Activated CD4-positive, CD25-positive, alpha-beta regulatory T cell treated with anti-CD3 and anti-CD28 coated beads, Interleukin-2, amount 50 U/mL, for 72 hours (primary cell): ENCODE measurements at places on chromosomes 11 and 22.

DNA sequence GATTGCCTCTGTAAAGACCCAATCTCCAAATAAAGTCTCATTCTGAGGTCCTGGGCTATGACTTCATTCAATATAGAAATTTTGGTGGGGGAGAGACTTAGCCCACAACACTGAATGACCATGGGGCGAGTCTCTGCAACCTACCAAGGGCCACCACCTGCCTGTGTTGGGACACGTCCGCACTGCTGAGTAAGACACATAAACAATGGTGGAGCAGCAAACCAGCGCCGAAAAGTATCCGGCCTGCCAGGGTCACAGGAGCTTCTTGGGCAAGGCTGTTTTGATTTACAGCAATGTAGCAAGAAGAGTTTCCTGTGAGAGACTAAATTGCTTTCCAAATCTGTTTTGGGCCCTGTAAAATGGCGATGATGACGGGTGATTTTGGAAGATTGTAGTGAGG lies 122.3 kb downstream of the SHANK2 start:
- DNase-seq, result no peak

- DNase-seq, result no peak
Observed at GRCh38 chr11:19493446-19494213, 219.0 kb upstream of the NAV2 start.

GRCh38 chr11:114438303-114438702 lies 964 bp upstream of the REXO2 start:
- DNase-seq, result no peak

- DNase-seq, result no peak
Observed at GRCh38 chr11:3230636-3231549, 1.3 kb downstream of the MRGPRE start.

DNA sequence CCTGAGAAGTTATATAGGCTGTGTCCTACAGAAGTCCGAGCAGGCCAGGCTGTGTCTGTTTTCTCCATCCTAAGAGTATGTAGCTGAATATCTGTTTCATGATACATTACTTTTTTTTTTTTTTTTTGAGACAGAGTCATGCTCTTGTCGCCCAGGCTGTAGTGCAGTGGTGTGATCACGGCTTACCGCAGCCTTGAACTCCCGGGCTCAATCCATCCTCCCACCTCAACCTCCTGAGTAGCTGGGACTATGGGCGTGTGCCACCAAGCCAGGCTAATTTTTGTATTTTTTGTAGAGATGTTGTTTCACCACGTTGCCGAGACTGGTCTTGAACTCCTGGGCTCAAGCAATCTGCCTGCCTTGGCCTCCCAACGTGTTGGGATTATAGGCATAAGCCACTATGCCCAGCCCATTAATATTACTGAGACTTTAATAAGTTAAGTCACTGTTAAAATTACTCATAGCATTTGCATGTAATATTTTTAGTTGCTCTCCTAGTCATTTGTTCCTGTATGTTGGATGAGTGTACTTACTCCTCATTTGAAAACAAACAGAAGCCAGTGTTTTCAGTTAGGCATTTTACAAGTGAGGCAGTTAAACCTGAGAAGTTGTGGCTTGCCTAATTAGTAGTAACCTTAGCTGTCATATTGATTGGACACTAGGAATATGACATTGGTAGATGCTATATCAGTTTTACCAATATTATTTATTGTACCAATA lies 26.1 kb downstream of the DRG1 start:
- DNase-seq, result no peak

- no peak for DNase-seq
Observed at GRCh38 chr11:78349114-78349513, 68.5 kb downstream of the GAB2 start.

- DNase-seq, result no peak
Observed at GRCh38 chr11:134675983-134676382, 263.9 kb upstream of the B3GAT1 start.

DNA sequence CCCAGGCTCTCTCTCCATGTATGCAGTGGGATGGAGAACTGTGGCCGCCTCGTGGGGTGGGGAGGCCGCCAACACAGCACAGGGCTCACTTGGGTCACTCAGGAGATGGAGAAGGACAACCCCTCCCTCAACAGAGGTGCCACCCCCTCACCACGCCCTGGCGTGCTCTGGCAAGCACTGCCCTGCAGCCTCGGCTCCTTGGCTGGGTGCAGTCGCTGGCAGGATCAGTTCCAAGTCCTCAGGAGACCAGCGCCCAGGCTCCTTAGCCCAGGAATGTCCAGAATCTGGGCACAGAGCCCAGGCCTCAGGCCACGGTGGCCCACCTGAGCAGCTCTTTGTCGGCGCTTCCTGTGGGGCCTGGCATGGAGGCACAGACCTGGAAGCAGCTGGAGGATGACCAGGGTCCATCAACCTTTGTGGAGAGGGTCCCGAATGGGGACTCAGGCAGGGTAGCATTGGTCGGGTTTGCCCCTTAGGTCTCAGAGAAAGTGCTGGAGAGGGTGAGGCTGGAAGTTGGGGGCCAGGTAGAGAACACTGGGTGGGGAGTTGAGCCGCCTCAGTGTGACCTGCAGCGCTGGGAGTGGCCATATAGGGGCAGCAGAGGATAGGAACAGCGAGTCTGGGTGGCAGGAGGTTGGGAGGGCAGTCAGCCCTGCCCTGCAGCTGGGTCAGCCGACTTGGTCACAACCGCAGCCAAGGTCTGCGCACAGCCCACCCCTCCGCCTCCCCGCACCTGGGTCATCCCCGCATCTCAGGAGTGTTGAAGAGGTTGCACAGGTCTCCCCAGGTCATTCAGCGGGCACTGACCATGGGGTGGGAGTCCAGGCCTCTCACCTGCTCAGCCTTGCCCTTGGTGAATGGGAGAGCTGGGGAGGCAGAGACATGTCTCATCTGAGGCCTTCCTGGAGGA lies 8.2 kb downstream of the SUSD2 start:
- DNase-seq, result peak; percentile 49

- DNase-seq, result no peak
Observed at GRCh38 chr11:92198268-92198667, 26.4 kb upstream of the FAT3 start.

DNA sequence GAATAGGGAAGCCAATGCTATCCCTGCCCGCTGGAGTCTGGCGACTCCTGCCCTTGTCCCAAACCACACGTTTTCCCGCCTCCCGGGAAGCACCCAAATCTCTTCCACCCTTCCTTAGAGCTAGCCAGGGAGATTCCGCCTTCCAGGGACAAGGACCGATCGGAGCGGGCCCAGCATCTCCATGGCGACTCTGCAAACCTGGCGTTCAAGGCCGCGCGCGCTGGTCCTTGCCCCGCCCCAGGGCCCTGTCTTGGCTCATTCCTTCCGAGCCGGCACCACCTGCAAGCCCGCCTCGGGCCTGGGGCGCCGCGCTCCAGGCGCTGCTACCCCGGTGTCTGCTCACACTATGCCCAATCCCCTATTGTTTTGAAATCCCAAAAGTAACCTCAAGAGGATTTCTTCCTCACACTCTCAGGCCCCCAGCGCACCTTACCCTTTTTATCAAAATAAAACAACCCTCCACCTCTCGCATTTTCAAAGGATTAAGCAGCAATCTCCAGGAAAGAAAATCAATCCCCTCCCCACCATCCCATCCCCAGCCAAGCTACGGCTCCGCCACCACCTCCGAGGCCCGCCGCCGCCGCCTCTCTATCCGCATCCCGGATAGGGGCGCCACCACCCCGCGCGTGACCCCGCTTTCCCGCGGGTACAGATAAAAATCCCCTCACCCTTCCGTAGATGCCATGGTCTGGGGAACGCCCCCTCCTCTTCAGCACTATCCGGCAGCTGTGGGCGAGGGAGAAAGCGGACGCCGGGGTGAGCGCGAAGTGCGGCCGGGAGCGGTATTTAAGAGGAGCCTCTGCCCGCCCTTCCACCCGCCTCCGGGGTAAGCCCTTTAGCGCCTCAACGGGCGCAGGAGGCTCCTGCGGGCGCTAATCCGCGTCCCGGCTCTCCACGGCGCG lies 825 bp downstream of the SLC1A2 start:
- DNase-seq, result no peak

- no peak for DNase-seq
Observed at GRCh38 chr11:60809691-60810090, 24.6 kb downstream of the MS4A10 start.

DNA sequence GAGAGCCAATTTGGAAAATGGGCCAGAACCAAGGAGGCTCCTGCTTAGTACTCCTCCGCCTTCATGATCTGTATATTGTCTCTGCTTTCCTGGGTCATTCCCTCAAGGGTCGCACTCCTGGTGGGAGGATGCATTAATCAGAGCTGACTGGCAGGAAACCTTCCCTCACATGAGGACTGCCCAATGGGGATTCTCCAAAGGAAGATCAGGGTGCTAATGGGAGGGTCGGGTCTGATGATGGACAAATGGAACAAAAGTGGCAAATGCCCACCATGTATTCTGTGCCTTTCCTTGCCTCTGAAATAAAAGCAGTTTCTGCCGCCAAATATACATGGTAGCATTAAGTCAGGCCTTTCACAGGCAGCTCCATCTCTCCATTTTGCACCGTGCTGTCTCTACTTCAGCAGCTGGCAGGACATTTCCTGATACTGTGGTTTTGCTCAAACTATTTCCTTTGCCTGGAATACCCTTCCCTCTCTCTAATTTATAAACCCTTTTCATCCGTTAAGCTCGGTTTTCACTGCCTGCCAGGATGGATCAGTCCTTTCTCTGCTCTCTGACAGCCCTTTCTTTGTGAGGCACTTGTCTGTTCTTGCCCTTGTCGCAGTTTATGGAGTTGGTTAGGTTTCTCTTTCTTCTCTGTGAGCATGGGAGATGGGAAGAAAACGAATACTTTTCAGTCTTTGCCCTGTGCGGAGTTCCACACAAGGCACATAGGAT lies 13.5 kb downstream of the SREBF2 start:
- no peak for DNase-seq

DNA sequence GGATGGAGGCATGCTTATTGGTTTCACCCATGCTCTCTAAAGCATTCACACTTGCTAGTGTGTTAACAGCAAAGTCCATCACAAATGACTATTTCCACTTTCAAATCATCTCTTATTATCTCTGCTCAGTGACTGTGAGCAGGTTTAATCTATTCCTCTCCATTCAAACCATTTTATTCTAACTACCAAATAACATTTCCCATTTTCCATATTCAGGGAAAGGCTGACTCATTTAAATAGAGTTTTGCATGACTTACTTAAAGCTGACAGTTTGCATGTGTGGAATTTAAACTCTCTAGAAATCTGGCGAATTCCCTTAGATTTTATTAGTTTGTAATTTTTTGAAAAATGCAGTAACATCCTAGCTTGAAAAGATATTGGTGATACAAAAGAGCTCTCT lies 615.7 kb upstream of the LRRC4C start:
- DNase-seq, result no peak

DNA sequence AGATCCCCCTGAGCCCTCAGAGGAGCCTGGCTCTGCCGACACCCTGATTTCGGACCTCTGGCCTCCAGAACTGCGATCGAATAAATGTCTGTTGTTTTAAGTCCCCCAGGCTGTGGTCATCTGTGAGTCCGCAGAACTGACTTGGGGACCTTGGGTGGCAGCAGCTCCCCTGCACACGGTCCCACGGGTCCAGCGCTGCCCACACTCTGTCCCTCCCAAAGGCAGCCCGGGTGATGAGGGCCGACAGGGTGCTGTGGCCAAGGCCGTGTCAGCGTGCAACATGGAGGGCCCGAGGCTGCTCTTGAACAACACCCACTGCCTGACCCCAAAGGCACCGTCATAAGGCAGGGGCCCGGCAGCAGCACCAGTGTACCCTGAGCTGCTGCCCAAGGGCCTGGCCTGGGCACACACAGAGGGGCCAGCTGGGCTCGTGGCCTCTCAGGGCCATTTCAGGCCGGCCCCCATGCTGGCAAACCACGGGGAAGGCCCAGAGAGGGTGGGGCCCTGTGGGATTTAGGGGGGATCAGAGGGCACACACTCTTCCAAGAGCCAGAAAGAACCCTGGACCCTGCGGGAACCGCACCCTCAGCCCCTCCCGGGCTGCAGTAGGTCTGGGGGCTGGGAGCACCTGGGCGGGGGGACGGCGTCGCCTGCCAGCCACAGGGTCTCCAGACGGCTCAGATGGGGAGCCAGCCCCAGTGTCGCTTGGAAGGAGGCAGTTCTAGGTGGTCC lies 77.1 kb upstream of the PRR5 start:
- DNase-seq, result no peak

DNA sequence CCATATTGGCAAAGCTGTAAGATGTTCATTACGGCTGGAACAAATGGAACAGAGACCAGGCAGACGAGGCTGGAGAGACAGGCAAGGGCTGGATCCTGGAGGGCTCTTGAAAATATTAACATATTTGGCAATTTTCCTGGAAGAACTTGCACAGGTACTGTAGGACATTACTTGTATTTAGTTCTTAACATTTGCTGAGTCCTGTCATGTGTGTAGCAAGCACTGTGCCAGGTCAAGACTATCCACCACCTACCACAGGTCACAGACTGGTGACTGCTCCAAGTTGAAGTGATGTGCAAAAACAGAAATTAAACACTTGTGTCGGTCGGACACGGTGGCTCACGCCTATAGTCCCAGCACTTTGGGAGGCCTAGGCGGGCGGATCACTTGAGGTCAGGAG lies 58.7 kb upstream of the TNRC6B start:
- no peak for DNase-seq

DNA sequence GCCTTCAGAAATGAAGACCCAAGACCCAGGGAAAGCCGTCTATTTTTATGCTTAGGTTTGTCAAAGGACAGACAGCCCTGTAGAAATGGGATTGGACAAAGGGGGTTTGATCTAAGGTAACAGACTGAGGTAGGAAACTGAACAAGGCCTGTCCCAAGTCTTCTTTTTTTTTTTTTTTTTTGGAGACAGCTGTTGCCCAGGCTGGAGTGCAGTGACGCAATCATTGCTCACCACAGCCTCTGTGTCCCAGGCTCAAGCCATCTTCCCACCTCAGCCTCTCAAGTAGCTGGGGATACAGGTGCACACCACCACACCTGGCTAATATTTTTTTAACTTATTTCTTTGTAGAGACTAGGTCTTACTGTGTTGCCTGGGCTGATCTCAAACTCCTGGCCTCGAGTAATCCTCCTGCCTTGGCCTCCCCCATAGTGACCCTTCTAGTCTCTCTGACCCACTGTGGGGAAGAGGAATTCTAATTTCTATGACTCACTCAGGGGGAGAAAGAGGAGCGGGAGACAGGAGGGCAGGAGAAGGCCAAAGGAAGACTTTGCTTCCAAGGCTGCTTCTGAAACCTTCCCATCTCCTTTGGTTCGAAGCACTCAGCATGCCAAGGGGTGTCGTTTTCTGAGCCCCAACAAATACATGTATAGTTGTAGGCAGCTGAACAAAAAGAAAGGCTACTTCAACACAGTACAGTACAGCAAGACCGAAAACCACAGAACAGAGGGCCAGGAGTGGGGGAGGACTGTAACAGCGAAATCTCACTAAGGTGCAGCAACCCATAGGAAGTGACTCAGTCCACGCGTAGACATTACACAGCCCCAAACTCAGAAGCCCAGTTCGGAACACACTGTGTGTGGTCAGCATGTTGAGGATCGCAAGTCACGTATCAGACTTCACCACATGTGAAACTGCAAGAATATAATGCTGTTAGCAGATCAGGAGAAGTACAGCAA lies 872 bp downstream of the TMA7B start:
- DNase-seq, result peak; percentile 66

- DNase-seq, result no peak
Observed at GRCh38 chr11:26997378-26997777, 3.5 kb downstream of the FIBIN start.

- no peak for DNase-seq
Observed at GRCh38 chr11:70122490-70123198, 44.5 kb downstream of the ANO1 start.

GRCh38 chr11:127600674-127601073 lies 600.1 kb upstream of the KIRREL3 start:
- DNase-seq, result no peak
